ENCODE measurements at places on chromosomes 4 and X.

DNA sequence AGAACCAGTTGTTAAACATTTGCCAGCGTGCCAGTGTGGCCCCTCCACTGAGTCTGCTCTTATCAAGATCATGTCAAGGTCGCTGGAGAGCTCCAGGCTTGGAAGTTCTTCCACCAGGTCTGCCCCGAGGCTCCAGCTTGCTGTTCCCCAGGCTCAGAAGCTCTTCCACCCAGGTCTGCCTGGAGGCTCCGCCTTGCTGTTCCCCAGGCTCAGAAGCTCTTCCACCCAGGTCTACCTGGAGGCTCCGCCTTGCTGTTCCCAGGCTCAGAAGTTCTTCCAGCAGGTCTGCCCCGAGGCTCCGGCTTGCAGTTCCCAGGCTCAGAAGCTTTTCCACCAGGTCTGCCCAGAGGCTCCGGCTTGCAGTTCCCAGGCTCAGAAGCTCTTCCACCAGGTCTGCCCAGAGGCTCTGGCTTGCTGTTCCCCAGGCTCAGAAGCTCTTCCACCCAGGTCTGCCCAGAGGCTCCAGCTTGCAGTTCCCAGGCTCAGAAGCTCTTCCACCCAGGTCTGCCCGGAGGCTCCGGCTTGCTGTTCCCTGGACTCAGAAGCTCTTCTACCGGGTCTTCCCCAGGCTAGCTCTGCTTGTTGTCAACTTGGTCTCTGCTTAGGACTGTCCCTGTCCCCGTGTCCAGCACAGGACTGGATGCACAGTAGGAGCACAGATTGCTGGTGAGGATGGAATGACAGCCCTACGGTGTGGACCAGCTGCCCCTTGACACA is 54.4 kb downstream of the HMX1 start:
- DNase-seq, result no peak

- DNase-seq, result no peak
These were observed 98.9 kb downstream of the CPEB2 start for GRCh38 chr4:15100994-15101695.

DNA sequence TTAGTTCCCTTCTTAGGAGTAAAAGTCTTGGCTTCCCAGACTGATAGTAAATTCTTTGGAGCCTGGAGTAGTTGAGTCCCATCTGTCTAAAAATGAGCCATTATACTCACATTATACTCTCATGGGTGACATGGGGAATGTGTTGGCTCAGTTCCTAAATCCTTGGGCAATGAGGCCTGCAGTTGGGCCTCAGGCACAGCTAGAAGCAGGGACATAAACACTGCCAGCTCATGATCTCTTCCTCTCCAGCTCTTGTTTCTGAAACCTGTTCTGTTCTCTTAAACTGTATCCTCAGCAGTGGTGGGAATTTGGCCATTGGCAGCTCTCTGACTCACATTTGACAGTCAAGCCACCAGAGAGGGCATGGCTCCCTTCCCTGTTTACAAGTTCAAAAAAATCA is 212.5 kb downstream of the SPATA18 start:
- DNase-seq, result no peak

GRCh38 chr4:76950052-76950955 is 752 bp downstream of the SEPTIN11 start:
- no peak for DNase-seq

GRCh38 chrX:30027636-30028035 is 187.7 kb upstream of the MAGEB2 start:
- no peak for DNase-seq

- no peak for DNase-seq
These were observed 1.0 kb downstream of the RPL36A start for GRCh38 chrX:101391831-101392230.

GRCh38 chr4:102606261-102606660 is 105.1 kb downstream of the NFKB1 start:
- no peak for DNase-seq

DNA sequence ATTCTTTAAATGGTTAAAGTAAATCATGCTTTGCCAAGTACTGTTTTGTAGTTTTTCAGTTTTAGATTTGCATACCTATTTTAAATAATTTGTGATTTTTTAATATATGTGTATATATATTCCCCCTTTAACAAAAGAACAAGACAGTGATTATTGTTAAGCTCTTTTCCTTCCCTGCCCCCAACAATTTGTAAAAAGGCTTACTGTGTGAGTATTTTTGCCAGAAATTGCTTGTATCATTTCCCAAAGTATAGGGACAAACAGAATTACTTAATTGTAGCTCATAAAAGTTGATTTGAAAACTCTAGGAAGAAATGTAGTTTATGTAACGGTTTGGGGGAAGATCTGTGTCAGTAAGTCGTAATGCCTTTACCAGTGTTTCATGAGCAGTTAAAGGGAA is 19.0 kb downstream of the CPEB2 start:
- no peak for DNase-seq

- no peak for DNase-seq
These were observed 96.2 kb upstream of the APOOL start for GRCh38 chrX:84907324-84907968.

- DNase-seq, result no peak
These were observed 24.3 kb downstream of the CPLX1 start for GRCh38 chr4:801436-802124.

DNA sequence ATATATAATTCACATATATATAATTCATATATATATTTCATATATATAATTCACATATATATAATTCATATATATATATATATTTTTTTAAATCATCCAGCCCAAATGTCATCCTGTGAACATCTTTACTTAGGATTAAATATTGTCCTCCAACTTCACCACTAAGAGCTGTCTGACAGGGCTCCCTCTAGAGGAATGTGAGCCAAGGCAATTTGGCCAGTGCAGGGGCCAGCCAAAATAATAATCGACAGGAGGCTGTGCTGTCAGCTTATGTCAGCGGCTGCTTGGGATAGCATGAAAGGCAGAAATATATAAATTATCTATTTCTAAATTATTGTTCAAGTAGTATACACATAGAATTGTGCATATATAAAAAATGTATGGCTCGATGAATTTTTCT is 29.5 kb downstream of the EGFL6 start:
- no peak for DNase-seq

- DNase-seq, result no peak
These were observed 1.1 kb downstream of the PLAC8 start for GRCh38 chr4:83113429-83113786.

DNA sequence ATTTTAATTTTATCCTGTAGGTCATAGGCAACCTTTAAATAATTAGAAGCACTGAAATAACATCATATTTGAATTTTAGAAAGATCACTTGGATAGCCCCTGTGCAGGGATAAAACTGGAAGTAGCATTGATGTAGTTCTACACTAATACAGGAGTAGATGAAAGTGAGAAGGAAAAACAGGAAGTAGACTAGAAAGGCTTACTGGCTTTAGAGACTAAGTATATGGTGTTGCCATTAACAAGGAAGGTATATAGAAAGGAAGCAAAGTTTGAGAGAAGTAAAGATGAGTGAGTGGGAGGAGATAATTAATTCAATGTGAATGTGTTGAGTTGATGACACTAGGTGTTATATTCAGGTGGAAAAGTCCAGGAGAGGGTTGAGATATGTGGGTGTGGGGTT is 73.1 kb upstream of the EPGN start:
- DNase-seq, result no peak

DNA sequence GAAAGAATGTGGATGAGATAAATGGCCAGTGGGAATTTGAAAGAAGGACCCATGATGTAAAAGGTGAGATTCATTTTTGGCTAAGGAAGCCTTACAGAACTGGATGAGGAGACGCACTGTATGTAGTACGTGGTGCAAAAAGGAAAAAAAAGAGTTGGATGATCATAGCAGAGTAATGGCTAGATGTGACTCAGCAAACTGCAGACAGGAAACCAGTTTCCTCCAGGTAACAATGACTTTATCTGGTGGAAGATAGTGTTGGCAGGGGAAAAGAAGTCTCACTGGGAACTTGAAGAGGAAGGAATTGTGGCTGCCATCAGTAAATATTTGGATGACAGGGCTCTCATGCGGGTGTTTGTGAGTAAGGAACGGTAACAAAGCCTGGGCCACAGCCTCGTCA is 243.2 kb downstream of the CPE start:
- DNase-seq, result no peak

GRCh38 chr4:166259081-166259480 is 386.0 kb downstream of the TLL1 start:
- DNase-seq, result no peak

GRCh38 chr4:26372525-26373172 is 51.8 kb downstream of the RBPJ start:
- peak; percentile 29 for DNase-seq

- DNase-seq, result no peak
These were observed 221.0 kb upstream of the BCOR start for GRCh38 chrX:40318801-40319200.

- DNase-seq, result no peak
These were observed 1766.3 kb upstream of the PCDH10 start for GRCh38 chr4:131382839-131383238.

DNA sequence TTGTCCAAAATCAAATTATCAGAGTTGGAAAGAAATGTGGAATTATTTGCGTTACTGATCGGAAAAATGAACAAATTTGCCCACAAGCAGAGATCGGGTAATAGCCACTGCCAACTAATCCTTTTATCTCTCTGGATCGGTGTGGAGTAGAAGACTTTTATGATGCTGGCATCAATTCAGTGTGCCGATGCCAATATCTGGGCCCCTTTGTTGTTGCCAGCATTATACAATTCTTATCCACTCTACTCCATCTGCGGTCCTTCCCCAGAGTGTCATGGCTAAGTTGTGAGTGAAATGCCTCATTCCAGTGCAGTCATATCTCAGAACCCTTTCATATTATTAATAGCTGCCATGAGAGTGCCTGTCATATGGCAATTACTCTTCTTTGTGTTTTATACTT is 660.2 kb downstream of the ADGRL3 start:
- no peak for DNase-seq

DNA sequence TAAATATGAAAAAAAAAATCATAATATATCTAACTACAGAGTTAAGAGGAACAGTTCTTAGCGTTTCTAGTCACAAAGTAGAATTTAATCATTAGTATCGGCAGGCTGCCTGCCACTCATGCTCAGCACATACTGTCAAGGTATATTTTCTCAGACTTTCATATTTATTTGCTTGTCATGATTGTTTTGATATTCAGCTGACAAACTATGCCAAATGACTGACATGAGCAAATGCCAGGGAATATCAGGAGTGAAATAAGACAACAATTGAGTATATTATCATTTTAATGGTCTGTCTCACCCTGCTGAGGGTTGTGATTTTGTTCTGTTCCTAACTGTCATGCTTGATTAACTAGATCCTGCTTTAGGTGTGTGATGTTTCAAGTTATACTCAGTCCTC is 395.0 kb upstream of the SPOCK3 start:
- no peak for DNase-seq

GRCh38 chrX:117397844-117398243 is 718.8 kb downstream of the KLHL13 start:
- DNase-seq, result no peak

DNA sequence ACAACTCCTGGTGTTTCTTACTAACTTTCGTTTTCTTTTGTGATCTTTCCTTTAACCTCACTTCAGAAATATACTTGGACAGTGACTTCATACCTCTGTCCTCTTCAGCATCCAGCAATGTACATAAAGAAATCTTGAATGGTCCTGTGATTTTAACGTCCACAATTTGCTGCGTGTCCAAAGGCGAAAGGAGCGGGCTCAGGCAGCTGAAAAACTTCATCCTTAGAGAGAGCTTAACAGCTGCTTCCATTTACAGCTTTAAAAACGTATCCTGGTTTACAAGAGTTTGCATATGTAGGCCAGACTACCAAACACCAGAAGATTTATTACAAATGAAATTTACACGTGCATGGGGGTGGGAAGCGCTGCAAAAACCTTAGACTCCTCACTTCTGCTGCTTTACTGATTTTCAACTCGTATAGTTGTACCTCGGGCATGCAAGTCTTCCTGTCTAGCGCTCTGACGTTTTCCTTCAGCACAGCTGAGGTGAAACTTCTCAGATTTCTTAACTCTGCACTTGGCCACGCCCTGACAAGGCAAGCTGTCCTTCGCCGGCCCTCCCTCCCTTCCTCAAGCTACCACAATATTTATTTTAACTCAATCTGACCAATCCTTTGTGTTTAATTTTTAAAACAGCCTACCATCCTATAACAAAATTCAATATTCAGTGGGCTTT is 406.4 kb downstream of the FAM47A start:
- DNase-seq, result peak; percentile 18

- no peak for DNase-seq
These were observed 45.6 kb downstream of the SPATA4 start for GRCh38 chr4:176149680-176150355.

Data from kidney epithelial cell (primary cell).